HFFc6 (cell line): ENCODE measurements at places on chromosomes 16 and 17. TPM values are rescaled to one million over a fixed set of nuclear protein-coding genes. Genes with fewer than 3 reads are reported as not detected.
A peak's percentile ranks its signal among the peaks of the same experiment; 100 is the strongest.

Gene SLC43A2
- 6.5 to 9.3 TPM (median 9.2 TPM) in 3 replicates for total RNA-seq

Gene SPATA22
- not detected in 3 replicates for total RNA-seq

GRCh38 chr16:83899272-83899897, 470 bp downstream of the MLYCD start:
- peak; percentile 41 for DNase-seq

GRCh38 chr17:61459939-61460718, 7.9 kb downstream of the TBX4 start:
- DNase-seq = no peak

Gene PYCARD
- 10.9 to 22.1 TPM (median 16.6 TPM) in 3 replicates for total RNA-seq
